ENCODE measurements at places on chromosomes 3 and 15. TPM values are rescaled to one million over a fixed set of nuclear protein-coding genes. Genes with fewer than 3 reads are reported as not detected.

Gene PPARG
- polyA plus RNA-seq = 10.8 TPM

- H3K4me3 ChIP-seq = no peak overlapping the region
- no peak for DNase-seq
- no peaks in the 10 kb centered on the region for H3K36me3 ChIP-seq
- no peaks in the 10 kb centered on the region for H3K27me3 ChIP-seq
Measured at GRCh38 chr3:59115364-59116232, 65.8 kb upstream of the CFAP20DC start.

DNA sequence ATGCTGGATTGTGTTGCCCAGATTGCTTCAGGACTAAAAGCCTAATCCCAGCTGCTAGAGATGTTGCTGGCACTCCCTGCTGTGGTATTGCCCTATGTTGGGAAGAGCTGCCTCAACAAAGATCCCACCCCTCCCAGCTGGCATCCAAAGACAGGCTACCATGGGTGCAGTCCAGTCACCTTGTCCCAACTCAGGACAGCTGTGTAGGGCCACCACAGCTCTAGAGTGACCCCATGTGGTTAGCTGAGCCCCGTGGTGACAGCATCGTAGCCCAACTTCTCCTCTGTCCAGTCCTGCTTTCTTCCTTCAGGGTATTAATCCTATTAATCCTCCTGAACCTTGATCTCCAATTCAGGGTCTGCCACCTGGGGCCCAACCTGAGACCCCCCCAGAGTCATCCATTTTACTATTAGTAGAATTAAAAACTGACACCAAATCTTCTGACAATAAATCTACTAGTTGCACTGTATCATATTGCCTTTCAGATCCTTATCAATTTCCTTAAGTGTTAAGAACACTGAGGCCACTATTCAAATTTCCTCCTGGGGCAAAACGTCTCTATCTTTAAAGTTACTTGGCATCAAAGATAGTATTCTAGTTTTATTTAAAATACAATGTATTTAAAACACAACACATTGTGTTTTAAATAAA is 83.5 kb downstream of the AQP9 start:
- no peak overlapping the region for H3K27ac ChIP-seq
- H3K27me3 ChIP-seq = no peaks in the 10 kb centered on the region
- no peak overlapping the region for H3K4me3 ChIP-seq
- H3K36me3 ChIP-seq = no peaks in the 10 kb centered on the region

DNA sequence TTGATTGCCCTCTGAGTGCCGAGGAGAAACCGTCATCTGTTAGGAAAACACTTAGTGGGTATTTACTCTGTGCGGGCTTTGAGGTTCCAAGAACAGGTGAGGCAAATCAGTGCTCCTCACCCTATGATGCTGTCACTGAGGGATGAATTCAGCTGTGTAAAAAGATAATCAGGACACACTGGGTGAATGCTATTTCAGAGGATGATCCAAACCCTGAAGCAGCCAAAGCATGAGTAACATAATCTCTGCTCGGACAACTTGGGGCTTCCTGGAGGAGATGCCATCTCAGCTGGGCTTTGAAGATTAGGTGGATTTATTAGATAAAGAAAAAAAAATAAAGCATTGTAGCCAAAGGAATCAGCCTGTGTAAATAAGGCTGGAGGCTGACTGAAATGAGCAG is 10.5 kb upstream of the GADL1 start:
- no peaks in the 10 kb centered on the region for H3K36me3 ChIP-seq
- no peak overlapping the region for H3K27ac ChIP-seq
- no peaks in the 10 kb centered on the region for H3K4me1 ChIP-seq
- H3K4me3 ChIP-seq = no peak overlapping the region

Gene APBA2
- polyA plus RNA-seq = 0.16 TPM
